ENCODE measurements at places on chromosomes 4 and X.

DNA sequence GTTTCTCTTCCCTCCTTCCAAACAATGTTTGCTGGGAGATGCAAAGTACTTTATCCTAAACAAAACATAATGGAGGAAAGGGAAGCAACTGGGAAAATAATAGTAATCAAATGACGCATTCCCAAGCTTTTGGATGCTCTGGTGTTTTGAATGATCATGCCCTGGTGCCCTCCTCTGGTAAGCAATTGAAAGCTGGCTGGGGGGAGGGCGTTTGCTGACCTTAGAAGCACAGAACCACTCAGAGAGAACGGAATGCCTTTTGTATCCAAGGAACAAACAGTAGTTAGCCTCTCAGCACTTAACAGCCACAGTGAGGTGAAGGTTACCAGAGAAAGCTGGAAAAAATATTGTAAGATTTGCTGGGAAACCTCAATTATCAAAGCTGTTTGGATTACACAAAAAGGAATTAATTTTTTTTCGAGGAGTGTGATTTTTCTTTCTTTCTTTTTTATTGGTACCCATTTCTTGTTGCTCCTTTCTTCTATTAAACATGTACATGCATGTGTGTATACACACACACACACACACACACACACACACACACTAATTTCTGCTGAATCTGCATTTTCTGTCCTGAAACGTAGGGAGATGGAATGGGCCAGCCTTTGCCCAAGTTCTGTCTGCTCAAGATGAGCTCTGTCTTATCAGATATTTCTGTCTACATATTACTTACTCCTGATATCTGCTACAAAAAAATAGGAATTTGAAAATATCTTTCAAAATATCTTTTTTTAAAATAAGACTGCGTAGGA lies 155.8 kb upstream of the IGFBP7 start:
- no peak for DNase-seq

- no peak for DNase-seq
Measured at GRCh38 chr4:31793907-31794306, 1073.7 kb downstream of the PCDH7 start.

- no peak for DNase-seq
Measured at GRCh38 chrX:15216280-15216679, 53.6 kb downstream of the ASB9 start.

DNA sequence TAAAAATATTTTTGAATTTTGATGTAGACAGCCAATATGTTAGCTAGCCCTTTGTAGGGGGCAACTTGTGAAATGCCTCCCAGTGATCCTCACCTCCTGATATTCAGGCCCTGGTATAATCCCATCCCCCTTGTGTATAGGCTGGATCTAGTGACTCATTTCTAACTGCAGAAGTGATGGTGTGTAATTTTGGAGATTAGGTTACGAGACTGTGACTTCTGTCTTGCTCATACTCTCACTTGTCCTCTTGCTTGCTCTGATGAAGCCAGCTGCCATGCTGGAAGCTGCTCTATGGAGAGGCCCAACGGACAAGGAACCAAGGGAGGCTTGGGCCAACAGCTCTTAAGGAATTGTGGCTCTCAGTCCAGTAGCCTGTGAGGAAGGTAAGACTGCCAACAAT lies 61.7 kb downstream of the GPR82 start:
- DNase-seq: no peak

DNA sequence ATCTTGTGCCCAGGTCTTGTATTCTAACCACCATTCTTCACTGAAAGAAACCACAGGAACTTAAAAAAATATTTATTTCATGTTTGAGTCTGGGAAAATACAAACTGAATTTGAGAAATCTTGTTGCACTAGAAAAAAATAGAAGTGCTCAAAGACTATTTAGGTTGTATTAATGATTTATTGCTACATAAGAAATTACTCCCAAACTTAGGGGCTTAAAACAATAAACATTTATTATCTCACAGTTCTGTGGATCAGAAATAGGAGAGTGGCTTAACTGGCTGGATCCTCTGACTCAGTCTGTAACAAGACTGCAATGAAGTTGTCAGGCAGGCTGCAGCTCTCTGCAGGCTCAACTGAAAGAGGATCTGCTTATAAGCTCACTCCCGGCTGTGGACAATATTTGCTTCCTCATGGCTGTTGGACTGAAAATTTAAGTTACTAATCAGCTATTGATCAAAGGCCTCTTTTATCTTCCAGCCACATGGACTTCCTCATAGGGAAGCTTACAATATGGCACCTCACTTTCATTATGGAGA lies 295.4 kb upstream of the FAM241A start:
- no peak for DNase-seq

- no peak for DNase-seq
Measured at GRCh38 chr4:17504081-17504480, 7.8 kb downstream of the QDPR start.

GRCh38 chr4:687048-687970 lies 1.6 kb downstream of the SLC49A3 start:
- no peak for DNase-seq

DNA sequence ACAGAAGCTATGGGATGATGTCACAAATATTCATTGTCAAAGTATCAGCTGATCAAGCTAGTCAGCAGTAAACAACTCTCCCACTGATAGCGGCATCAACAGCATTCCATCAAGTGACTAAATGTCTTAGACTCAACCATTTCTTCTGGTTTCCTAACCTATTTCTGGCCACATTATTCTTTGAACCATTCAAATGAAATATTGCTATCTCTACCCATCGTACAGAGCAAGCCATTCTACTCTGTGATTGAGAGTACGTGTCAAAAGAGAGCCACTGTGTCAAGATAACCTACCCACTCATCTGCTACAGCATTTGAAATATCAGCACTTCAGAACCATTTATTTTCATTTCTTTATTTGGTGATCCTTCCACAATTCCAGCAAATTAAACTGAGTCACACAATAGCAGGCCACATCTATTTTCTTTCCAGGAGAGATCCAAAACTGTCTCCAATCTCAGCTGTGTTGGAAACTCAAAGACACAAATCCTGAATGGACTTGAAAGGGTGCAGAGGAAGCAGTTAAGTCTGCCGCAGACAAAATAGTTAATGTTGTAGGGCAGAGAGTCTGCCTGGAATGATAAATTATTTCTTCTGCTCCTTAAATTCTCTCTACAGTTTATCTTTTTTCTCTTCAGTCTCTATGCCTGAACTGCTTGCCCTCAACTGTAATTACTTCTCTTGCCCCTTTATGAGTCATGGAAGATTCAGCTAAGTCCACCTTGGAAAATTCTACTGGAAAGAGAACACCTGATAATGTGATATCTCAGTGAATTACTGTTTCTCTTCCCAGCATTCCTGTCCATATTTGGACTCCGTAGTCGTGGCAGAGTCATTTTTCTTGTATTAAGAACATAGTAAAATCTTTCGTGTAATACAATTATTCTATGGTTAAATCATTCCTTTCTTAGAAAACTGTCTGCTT lies 364.8 kb downstream of the PDGFC start:
- no peak for DNase-seq
